ENCODE measurements at places on chromosomes 4 and X.

- no peak for DNase-seq
Measured at GRCh38 chrX:154008521-154008920, 11.2 kb downstream of the IRAK1 start.

DNA sequence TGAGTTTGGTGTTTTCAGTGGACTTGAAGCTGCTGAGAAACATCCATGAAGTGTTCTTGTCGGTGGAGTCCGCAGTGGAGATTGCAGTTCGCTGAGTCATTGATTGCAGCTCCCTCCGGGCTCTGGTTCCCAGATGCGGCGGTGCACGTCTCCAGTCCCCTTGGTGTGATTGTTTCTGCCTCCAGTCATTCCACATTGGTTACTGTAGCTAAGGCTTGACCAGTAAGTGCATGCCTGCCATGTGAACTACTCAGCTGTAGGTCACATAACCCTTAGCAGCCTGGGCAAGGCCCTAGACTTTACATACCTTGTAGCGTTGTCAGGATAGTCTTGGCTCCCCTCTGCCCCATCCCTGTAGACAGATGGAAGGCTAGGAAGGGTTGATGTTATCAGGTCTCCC is 53.8 kb upstream of the CLCN4 start:
- no peak for DNase-seq

GRCh38 chr4:38630519-38630918 is 33.5 kb upstream of the KLF3 start:
- DNase-seq = no peak

- no peak for DNase-seq
Measured at GRCh38 chr4:56689201-56689969, 8.3 kb upstream of the HOPX start.

- no peak for DNase-seq
Measured at GRCh38 chr4:176479767-176480166, 160.0 kb downstream of the SPCS3 start.

DNA sequence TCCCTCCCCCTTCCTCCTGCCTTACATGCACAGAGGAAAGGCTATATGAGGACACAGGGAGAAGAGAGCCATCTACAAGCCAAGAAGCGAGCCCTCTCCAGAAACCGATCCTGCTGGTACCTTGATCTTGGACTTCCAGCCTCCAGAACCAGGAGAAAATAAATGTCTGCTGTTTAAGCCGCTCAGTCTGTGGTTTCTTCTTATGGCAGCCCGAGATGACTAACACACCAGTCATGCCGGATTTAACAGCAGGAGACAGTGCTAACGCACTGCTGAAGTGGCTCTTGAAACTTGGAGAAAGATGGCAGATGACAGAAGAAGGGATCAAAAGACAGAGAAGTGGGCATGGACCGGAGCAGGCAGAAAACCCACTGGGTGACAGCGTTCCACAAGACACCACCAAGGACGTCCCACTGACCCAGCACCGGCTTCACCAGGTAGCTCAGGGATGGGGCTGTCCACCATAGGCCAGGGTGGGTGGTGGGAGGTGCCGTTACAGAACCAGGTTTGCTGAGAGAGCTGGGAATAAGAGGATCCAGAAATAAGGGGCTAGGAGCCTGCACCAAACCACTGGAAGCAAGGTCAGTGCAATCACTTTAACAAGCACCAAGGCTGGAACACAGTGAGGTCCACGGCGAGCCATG is 6.2 kb upstream of the MAN2B2 start:
- no peak for DNase-seq

- DNase-seq = no peak
Measured at GRCh38 chrX:39144956-39145355, 343.7 kb downstream of the MID1IP1 start.

GRCh38 chr4:144355811-144356757 is 215.6 kb upstream of the GYPA start:
- DNase-seq = no peak

DNA sequence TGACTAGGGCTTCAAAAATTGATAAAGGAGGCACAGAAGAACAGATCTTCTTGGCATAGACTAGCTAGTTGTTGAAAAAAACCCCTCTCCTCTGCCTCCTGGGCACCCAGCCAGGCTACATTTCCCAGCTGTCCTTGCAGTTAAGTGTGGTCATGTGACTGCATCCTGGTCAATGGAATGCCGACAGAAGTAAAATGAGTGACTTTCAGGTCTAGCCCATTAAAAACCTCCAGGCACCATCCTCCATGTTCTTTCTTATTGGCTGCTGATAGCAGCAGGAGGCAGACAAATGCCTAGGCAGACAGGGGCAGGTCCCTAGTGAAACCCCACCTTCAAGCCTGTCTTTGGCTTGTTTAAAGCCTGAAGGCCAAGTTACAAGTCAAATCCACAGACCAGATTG is 35.3 kb downstream of the ATXN3L start:
- DNase-seq = no peak

DNA sequence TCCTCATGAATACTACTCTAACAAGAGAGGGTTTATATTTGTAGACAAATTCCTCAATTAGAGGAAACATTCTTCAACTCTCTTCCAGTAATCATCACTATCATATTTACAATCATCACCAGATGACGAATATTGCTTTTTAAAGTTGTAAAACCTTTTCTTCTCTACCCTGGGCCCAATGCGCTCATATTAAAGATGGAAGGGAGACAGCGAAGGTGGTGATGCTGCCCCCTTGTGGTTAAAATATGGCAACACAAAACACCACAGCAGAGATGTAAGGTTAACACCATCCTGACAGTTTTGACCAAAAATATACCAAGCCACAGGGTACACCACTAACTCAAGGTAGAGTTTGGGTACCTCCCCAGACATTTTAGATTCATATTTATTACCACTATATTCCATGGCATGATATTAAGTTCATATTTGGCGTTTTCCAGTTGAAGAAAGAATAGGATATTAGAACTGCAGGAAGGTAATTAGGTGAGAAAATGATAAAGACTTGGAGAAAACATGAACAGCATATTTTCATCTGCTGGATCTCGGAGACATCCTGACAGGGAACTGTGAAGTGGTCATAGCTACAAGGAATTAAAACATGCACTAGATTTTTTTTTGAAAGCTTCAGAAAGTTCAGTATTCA is 72.8 kb downstream of the SLC9A7 start:
- DNase-seq = no peak

- DNase-seq = no peak
Measured at GRCh38 chr4:64799751-64800150, 390.5 kb upstream of the TECRL start.

DNA sequence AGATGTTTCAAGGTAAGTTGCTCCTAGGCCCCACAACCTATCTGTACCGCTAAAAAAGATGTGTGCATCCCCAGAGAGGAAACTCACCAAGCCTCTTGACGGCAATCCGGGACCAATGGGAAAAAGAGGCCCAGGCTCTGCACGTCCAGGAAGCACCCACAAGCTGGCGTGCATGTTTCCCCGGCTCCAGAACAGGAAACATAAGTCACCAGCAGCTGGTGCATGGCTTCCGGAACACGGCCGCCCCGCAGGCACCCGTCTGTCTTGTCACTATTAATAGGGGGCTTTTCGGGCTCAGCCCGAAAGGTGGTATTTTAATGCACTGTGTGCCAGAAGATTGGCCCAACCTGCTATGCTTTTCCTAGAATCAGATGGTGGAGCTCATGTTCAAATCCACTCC is 22.2 kb downstream of the CRMP1 start:
- no peak for DNase-seq

DNA sequence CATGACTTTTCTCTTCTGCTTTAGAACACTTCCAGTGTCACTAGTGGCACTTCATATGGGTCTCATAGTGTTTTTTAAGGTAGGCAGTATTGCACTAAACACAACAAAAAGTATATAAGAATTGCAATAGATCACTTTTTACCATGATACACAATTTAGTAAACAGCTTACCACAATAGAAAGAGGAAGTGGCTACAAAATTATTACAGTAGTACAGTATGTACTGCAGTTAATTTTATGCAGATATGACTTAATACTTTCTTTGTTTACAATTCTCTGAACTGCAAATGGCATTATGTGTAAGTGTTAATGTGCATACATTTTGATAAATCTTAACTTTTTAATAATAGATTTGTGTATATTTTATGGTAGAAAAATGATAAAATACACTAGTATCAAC is 157.3 kb downstream of the RRAGB start:
- no peak for DNase-seq

- no peak for DNase-seq
Measured at GRCh38 chrX:80139564-80139963, 125.0 kb downstream of the TBX22 start.

GRCh38 chrX:97030463-97030862 is 146.8 kb downstream of the RPA4 start:
- no peak for DNase-seq

- no peak for DNase-seq
Measured at GRCh38 chrX:72394518-72395170, 88.9 kb upstream of the CITED1 start.

GRCh38 chrX:66001596-66001995 is 38.3 kb downstream of the VSIG4 start:
- no peak for DNase-seq

DNA sequence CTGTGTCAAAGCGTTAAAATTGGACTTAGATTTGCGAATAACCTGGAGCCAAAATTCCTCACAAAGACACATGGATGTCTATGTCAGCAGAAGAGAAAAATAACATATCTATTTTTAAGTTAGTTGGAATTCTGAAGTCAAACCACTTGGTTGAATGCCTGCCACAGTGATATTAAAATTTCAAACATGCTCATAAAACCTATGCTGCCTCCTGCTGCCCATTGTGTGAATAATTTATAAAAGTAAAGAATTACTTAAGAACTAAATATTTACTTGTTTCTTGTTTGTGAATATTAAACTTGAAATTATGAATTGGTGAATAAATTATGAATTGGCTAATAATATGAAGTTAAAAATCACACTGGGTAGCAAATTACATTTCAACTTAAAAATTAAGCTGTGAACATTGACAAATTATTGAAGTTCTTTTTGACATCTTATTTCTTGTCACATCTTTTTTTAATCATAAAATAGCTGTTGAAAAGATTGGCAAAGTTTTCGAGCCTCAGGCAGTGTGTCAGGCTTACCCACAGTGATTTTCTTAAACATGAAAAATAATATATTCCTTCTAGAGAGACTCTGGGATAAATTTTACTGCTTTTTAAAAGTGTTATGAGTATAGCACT is 35.4 kb downstream of the FABP2 start:
- no peak for DNase-seq

- DNase-seq = no peak
Measured at GRCh38 chr4:3186609-3187008, 62.4 kb upstream of the MSANTD1 start.

- DNase-seq = no peak
Measured at GRCh38 chr4:85488416-85488815, 13.5 kb downstream of the ARHGAP24 start.

- no peak for DNase-seq
Measured at GRCh38 chr4:88792268-88792781, 94.7 kb upstream of the NAP1L5 start.

GRCh38 chr4:34566091-34566490 is 1678.2 kb downstream of the ARAP2 start:
- DNase-seq = no peak

GRCh38 chr4:105679186-105679585 is 29.3 kb downstream of the INTS12 start:
- no peak for DNase-seq

- no peak for DNase-seq
Measured at GRCh38 chr4:45621971-45622370, 501.9 kb downstream of the GABRG1 start.

DNA sequence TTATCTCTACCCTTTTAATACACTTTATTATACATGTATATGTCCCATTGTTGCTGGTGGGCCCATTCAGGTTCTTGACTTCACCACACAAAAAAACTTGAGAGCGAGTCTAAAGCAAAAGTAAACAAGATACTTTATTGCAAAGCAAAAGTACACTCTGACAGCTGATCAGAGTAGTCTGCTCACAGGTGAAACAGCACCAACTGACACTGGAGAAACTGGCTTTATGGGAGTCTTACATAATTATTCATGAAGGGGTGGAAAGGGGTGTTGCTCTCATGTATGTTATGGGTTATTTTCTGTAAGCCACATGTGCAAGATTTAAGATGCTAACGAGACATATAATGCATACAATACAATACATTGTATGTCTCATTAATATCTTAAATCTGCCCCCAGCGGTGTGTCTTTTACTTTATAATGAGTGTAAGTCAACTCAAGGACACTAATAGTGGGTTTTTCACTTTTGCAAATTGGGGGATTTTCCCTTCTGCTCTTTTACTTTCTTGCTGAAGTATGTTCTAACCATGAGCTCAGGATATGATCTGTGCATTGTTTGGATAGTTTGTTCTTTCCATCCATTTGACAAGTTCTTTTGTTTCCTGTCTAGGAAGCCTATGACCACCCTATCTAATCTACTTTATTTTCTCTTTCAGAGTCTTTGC is 256.1 kb upstream of the ITM2A start:
- no peak for DNase-seq

DNA sequence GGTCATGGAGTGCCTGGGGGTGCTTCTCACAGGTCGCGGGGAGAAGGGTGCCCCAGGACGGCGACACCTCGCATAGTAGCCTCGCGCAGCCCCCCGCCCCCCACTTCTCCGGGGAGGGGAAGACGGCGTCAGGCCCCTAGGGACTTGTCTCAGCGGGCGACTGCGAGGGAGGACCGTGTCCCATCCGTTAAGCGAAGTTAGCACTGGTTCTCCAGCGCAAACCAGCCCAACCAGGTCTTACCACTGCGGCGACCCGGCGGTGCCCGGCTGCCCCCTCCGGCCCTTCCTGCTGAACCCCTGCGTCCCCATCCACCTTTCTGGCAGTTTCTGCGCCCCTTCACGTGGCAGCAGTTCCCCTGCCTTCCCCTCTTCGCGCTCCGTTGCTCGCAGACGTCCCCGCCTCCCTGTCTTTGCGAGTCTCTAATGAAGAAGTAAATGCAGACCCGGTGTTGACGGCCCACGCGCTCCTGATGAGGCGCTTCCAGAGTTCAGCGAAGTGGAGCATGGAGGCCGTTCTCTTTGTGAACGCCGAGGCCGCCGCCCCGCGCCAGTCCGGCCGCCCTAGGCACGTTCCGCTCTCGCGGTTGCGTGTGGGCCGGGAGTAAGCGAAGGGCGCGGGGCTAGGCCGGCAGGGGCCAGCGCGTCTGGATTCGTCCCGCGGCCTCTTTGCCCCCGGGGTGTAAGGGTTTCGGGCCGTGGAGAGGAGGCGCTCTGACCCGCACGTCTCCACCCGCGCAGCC is 3.0 kb downstream of the SLIT2 start:
- DNase-seq = no peak

- no peak for DNase-seq
Measured at GRCh38 chrX:45571453-45571852, 370.8 kb upstream of the DIPK2B start.

- no peak for DNase-seq
Measured at GRCh38 chrX:139194571-139195280, 335.8 kb upstream of the F9 start.
